Neural crest cell (in vitro differentiated cells): ENCODE measurements at places on chromosomes 3 and 15.

GRCh38 chr3:143315766-143316165, 196.2 kb downstream of the CHST2 start:
- no peak for DNase-seq

GRCh38 chr15:46786590-46787285, 930.6 kb upstream of the SEMA6D start:
- DNase-seq, result no peak

DNA sequence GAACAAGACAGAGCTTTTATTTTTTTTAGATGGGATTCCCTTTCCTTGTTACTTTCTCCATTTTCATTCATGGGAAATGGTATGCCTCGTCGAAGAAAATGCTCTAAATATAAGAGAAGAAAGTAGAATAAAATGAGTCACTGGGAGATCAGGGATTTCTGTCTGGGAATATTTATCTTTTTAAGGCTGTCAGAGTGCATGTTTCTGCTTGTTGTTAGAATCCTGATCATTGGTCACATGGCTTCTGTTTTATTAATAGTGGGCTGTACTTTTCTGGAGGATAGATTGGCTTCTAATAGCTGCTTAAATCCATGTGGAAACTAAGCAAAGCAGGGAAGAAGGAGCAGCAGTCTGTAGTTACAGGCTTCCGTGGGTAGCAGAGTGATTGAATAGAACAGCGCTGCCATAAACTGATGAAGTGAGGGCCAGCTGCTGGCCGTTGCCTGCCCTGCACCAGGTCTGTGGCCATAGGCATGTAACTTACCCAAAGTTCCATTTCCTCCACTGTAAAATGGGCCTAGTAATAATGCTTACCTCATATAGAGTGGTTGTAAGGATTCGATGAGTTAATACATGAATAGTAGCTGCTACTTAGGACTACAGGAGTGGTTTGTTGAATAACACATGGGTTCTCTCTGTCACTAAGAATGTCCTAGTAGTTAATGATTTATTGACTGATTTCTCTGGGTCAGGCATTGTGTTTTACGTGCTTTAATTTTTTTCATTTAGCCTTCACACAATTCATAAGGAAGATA, 289.9 kb downstream of the SATB1 start:
- no peak for DNase-seq

DNA sequence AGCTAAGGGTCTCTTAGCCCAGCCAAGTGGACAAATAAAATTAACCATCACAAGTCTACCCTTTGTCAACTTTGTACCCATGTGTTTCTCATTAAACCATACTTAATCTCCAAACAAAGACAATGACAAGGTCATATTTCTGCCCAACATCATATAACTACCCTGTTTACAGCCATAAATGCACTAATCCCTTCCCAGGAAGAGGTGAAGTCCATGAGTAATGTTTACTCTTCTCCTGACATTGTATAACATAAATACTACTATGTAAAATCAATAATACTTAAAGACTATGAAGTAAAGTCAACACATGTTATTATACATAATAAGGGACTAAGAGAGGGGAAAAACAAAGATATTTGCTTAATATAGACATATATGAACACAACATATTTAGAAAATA, 38.5 kb upstream of the FAN1 start:
- no peak for DNase-seq
